ENCODE measurements at places on chromosomes 16 and 17.

DNA sequence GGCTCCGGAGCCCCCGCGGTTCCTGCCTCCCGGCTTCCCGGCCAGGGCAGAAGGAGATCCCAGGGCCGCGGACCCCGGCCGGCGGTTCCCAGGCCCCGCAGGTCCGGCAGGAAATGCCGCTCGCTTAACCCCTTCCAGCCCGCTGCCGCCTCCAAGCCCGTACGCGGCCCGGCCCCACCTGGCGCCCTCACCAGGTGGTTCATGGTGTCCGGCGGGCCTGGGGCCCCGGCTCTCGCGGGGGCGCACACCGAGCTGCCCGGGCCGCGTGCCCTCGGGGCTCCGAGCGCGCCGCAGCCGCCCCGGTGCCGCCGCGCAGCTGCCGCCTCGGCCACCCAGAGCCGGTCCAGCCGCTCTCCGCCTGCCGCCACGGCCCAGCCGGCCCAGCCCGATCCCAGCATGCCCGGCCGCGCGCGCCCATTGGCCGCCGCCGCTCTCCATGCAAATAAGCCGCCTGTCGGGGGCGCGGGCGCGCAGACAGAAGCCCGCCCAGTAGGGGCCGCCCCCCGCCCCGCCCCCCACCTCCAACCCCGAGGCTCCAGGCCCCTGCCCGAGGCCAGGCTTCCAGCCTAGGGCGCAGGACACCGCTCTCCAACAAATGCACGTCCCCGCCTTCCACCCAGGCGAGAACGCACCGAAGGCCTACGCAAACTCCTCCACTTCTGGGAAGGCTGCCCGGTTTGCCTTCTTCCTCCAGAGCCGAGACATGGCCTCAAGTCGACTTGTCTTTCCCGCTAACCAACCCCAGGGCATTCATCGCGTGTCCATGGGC is at the start of gene BCAR1:
Gene BCAR1, minus strand, starts transcription at position 345 of the 769 bp plus-strand sequence. Its CDS starts 142 bp downstream, at position 203.
- DNase-seq = peak; percentile 31

- peak; percentile 4 for DNase-seq
Measured at GRCh38 chr16:17224879-17225281, 245.9 kb downstream of the XYLT1 start.

GRCh38 chr16:89711601-89712273 is 9.0 kb downstream of the VPS9D1 start:
- DNase-seq = peak; percentile 73

- no peak for DNase-seq
Measured at GRCh38 chr17:36001110-36001771, at the start of gene CCL15. TSS of gene CCL15 (minus strand) at chr17:36001553. CDS start at chr17:36001492, 61 bp downstream.

GRCh38 chr16:67526149-67526791 is 2.4 kb upstream of the RIPOR1 start:
- no peak for DNase-seq

DNA sequence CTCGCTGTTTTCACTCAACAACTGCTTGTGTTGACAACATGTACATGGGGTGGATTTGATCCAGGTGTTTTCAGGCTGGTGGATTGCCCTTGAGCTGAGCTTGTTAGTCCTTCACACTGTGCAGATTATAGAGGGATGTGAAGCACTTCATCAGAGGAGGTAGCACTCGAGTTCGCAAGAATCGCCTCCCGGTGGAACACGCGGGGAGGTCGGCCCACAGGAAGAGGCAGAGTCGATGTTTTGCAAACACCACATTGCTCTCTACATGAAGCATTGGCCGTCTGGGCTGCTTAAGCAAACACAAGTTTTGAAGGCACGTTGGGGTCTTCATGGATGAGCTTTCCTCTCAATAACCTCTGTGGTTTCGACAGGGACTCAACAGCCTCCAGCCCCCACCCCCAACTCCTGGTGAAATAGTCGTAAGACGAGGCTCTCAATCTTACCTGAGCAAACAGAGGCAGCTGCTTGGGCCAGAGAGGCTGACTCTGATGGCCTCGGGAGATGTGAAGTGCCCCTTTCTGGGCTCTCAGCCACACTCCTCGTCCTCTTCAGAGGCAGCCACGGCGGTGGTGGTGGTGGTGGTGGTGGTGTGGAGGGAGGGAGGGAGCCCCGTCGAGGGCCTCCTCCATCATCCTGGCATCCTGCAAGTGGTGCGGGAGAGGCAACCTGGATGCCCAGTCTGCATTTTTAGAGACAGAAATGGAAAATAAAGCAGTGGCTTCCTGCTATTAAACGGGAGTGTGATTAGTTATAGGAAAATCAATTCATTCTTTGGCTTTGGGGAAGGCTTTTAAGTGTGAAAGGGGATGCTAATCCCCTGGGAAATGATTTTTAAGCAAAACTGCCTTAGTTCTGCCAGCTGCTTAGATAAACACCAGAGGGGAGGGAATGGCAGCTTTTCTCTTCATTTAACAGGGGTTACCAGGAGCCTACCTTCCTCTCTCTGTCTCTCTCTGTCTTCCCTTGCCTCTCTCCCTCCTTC is 552.5 kb upstream of the EEF2KMT start:
- no peak for DNase-seq

GRCh38 chr16:88770461-88771293 is 14.3 kb downstream of the PIEZO1 start:
- peak; percentile 41 for DNase-seq

DNA sequence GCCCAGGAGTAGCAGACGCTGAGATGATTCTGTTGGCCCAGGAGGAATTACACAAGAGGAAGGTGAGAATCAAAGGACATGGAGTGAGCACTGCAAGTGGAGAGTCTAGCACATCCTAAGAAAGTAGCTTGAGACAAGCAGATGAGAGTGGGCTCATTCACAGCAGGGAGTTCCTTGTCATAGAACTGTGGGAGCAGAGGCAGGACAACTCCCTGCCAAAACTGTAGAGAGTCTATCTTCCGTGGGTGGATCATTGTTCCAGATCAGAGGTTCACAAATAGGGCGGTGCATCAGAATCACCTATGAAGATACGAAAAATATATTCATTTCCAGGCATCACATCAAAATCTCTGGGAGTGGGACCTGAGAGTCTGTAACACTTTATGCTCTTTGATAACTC is 288.9 kb upstream of the C16orf82 start:
- DNase-seq = no peak

GRCh38 chr17:29929006-29929532 is 959 bp downstream of the SSH2 start:
- DNase-seq = peak; percentile 32

GRCh38 chr17:55432358-55433028 is 10.9 kb upstream of the MMD start:
- DNase-seq = no peak

DNA sequence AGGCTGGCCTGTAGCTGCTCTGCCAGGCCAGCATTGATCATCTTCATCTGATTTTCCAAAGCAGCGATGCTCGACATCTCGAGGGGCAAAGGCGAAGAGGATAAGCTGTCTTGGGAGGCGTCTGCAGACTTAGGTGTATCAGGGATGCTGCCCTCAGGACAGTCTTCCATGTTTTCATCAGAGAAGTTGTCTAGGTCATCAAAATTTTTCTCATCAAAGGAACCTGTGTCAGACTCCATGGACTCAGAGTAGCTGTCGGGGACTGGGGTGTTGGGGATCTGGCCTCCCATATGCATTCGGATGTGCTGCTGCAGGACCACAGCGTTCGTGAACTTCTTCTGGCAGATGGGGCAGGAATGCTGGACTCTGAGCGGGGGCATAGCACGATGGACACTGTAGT is 11.5 kb downstream of the SALL1 start:
- DNase-seq = no peak

DNA sequence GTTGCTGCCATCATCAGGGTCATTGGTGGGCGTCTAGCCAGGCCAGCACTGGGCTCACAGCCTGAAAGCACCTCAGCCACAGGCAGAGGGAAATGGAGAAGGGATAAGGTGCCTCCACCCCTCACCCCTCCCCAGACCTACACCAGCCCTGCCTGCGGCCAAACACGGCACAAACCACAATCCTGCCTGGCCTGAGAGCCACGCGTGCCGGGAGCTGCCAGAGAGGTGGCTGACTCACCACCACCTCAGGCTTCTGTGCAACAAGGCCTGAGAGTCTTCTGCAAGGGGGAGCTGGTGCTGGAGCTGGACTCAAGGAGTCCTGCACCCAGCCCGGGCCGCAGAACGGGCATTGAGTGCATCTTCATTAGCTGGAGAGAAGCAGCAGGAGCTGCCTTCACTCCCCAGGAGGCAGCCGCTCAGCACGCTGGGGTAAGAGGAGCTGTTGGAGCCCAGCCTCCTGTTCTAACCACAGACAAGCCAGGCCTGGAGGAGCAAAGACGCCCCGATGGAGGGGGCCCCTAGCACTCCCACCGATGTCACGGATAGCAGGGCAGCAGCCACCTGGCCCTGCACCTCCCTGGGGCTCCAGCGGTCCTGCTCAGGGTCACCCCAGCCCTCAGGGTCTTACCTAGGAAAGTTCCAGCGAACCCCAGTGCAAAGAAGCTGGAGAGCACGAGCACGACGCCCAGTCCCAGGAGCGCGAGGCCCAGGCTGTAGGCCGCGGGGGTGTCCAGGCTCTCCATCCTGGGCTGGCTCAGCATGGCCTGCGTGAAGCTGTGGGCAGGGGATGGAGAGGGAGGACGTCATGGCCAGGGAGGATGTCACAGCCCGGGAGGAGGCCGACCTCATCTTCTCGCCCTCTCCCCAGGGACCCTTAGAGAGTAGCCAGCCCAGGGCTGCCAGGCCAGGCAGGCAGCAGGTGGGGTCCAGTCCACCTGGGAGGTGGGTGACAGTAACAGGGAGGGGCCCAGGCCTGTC is 16.0 kb upstream of the RASD1 start:
- DNase-seq = no peak

DNA sequence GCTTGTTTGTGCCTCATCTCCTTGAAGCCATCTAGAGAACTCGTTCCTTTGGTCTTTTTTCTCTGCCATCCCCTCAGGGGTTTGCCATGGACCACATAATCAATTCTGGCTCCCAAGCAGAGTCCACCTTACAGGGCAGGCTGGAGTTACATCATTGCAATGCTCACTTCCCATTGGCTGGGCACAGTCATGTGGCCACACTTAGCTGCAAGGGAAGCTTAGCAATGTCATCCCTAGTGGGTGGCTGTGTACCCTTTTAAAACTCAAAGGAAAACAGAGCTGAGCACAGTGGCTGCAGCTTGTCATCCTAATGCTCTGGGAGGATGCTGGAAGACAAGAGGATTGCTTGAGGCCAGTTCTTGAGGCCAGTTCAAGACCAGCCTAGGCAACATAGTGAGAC is 41.9 kb upstream of the POLR3E start:
- DNase-seq = no peak

DNA sequence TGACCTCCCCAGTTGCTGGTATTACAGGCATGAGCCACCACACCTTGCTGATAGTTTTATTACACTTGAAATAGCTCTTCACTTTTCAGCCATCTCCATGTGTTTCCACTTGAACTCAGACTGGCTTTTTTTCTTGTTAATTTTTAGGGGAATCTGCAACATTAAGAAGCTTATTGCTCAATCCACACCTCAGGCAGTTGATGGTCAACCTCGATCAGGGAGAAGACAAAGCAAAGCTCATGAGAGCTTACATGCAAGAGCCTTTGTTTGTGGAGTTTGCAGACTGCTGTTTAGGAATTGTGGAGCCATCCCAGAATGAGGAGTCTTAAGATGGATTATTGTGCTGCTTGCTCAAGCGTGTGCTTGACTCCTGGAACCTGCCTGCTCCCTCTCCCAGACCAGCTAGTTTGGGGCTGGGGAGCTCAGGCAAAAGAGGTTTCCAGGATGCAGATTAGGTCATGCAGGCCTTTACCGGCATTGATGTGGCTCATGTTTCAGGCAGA is 8.6 kb downstream of the ZNHIT3 start:
- no peak for DNase-seq

DNA sequence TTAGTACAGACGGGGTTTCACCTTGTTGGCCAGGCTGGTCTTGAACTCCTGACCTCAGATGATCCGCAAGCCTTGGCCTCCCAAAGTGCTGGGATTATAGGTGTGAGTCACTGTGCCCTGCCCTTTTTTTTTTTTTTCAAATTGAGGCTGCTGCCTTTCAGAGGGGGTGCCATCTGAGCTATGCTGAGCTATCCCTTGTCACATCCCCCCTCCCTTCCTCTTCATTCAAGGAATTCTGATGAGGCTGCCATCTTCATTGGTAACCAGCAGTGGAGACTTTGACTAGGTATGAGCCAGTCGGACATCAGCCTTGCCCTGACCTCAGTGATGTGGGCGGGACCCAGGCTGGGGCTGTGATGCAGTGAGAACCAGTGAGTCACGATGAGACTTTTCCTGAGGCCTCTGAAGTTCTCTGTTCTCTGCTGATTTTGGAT is 24.4 kb upstream of the GPT2 start:
- peak; percentile 61 for DNase-seq

DNA sequence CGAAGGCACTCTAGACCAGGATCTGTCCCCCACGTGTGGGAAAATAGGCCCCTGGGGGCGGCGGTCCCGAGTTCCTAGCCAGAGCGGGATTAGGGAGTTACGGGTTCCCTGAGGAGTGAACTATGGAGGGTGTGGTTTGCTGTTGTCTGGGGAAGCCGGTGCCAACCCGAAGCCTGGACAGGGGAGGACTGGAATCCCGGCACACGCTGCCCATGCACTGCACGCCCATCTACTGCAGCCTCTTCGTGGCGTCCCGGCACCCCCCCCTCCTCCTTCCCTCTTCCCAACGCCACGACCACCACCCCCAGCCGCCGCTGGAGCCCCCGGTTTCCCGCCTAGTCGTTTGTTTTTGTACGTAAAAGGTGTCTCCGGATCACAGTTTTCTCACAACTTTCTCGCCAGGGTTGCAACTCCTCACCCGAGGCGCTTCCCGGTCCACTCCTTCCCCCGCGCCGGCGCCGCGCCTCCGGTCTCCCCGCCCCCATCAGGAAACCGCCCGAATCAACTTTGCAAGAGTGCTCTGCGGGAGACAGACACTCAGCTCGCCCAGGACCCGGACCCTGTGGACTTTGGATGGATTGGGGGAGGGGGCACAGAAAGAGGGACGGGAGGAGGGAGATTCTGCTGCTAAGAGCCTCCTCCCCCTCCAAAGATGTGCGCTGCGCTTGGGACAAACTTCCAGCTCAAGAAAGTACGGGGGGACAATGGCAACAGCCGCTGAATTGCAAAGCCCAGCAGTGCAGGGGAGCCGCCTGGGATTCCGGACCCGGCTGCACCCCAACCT is 1.4 kb upstream of the LHX1 start:
- no peak for DNase-seq

DNA sequence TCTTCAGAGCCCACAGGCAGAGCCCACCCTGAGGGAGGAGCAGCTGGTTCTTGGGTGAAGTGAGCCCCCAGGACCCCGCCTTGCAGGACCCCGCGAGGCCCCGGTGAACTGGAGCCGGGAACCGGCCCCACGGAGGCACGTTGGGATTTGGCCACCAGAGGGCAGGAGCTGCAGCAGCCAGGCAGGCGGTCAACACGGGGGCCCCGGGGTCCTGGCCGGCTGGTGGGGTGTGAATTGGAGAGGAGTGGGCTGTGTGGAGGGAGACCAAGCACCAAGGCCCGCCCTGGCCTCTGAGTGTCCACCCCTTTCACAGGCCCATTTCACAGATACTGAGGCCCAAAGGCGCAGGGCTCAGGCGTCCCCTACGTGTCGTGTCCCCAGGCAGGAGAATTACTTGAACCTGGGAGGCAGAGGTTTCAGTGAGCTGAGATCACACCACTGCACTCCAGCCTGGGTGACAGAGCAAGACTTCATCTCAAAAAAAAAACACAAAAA is 2.2 kb downstream of the DPEP1 start:
- peak; percentile 26 for DNase-seq

GRCh38 chr16:68512183-68512582 is 26.9 kb upstream of the ZFP90 start:
- no peak for DNase-seq

- peak; percentile 70 for DNase-seq
Measured at GRCh38 chr16:2838928-2839327, 8.8 kb downstream of the ZG16B start.

All from activated T-cell treated with anti-CD3 and anti-CD28 coated beads, Interleukin-2, amount 50 U/mL, for 72 hours (primary cell).